Glomerular endothelial cell (primary cell): ENCODE measurements at places on chromosomes 11 and 22. TPM values are rescaled to one million over a fixed set of nuclear protein-coding genes. Genes with fewer than 3 reads are reported as not detected.

DNA sequence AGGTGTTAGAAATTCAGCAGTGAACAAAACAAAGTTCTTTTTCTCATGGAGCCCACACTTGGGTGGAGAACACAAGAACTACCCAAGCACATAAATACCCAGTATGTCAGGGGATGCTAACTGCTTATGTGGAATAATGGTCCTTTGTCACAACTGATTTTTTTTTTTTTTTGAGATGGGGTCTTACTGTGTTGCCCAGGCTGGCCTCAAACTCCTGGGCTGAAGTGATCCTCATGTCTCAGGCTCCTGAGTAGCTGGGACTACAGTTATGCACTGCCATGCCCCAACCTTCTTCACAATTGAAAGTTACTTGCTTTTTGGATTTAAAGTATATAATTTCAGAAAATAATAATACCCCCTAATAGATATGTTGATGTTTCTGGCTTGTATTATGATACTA is 122.6 kb upstream of the RASSF10 start:
- no peak for DNase-seq

- no peak for DNase-seq
Observed at GRCh38 chr11:46490666-46491065, 99.1 kb upstream of the CHRM4 start.

DNA sequence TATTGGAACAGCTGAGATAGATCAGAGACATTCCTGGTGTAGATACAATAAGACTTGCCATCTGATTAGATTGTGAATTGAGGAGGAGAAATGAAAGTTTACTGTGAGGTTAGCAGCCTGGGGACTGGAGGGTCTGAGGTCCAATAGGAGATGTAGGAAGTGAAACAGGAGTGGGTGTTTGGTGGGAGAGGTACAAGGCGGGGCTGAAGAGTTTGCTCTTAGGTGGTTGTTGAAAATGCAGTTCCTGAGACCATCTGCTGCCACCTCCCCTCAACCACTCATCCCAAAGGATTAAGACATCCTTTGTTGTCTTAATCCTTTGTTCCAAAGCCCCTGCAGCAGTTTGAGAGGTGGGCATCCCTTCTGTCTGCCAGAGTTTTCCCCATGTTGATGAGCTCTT is 14.8 kb downstream of the PIWIL4 start:
- DNase-seq: no peak

GRCh38 chr11:62577046-62577714 is 3.5 kb upstream of the EEF1G start:
- peak; percentile 98 for DNase-seq

The SLC22A8 gene
- not detected in 2 replicates for total RNA-seq

The OR52K1 gene
- not detected in 2 replicates for total RNA-seq

The BBS1 gene
- 42.0 and 47.0 TPM in 2 replicates for total RNA-seq

The SCGB1A1 gene
- total RNA-seq: not detected in 2 replicates

The SEPTIN5 gene
- total RNA-seq: 7.7 and 18.9 TPM in 2 replicates

The RIBC2 gene
- total RNA-seq: 0.23 TPM in 1 of 2 replicates, not detected in the other

The SCGB2A2 gene
- total RNA-seq: not detected in 2 replicates
